ENCODE measurements at places on chromosomes 3 and 15.
A peak's percentile ranks its signal among the peaks of the same experiment; 100 is the strongest.

GRCh38 chr3:72408983-72409779 lies 439.1 kb downstream of the SHQ1 start:
- DNase-seq, result no peak

- no peak for DNase-seq
Observed at GRCh38 chr3:39135170-39135805, 18.1 kb downstream of the CSRNP1 start.

DNA sequence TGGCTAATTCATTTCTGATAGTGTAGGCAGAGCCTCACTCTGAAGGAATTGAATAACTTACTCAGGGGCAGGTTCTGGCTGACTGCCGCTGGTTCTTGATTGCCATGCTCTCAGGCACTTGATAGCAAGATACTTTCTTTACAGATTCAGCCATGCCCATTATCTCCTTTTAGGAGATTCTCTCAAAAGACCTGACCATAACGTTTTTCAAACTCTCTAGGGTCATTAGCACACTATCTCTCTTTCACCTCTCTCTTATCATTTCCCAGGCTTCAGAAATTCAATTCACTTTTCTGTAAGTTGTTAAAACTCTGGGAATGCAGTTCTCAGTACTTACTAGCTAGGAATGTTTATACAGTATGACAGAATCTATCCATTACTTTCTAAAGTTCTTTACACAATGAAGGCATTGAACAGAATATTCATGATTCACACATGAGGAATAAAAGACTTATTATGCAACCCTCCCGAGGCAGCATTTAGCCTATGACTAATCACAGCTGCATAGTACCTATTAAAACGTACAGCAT lies 850.3 kb upstream of the CADM2 start:
- DNase-seq, result no peak

DNA sequence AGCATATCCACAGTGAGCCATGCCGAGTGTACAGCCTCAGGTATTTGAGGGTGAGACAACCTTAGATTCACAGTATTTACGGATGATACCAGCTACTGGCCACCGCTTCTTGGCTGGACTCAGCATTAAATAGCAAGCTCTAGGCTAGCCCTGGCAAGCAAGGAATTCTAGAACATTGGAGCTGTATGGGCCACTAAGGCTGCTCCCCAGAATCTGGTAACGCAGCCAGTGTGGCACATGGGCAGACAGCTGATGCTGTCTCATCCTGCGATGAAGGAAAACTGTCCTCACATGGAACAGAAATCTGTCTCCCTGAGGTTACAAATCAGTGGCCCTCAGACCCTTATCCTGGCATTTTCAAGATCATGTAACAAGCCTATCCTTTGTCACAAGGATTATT lies 57.6 kb upstream of the RGMA start:
- DNase-seq, result no peak

GRCh38 chr15:89971592-89971997 lies 29.5 kb upstream of the ZNF710 start:
- peak; percentile 28 for DNase-seq

DNA sequence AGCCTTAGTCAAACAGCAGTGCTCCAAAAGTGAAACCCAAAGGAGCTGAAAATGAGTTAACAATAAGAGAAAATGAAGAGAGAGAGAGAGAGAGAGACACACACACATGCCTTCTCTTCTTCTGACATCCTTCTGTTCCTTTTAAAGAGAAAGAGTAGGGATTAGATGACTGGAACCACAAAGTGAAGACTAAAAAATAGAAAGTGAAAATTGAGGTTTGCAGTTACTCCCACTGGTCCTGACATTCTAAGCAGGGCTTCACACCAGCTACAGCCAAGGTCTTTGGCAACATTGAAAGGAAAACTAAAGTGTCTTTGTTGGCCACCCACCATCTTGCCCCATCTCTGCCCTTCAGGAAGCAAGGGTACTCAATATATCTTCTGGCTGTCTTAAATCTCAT lies 59.2 kb downstream of the USP50 start:
- no peak for DNase-seq

DNA sequence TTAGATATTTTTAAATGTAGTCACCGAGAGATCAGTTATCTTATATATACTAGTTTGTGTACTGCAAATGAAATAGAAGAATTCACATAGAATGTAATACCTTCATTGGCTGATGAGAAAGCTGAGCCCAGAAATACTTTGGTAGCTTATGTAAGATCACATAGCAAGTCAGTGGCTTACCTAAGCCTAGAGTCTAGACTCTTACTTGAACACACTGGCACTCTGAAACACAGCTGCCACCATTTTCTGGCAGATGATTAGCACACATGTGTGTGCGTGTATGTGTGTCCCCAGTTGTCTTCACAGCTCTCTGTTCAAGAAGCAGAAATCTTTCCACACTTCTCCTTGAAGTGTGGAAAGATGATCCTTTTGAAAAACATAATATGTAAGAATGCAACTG lies 124.3 kb downstream of the NEO1 start:
- no peak for DNase-seq

- DNase-seq, result no peak
Observed at GRCh38 chr3:15800780-15801179, 3.0 kb upstream of the ANKRD28 start.

- DNase-seq, result peak; percentile 65
Observed at GRCh38 chr15:84598250-84598649, 2.6 kb upstream of the ZSCAN2 start.

DNA sequence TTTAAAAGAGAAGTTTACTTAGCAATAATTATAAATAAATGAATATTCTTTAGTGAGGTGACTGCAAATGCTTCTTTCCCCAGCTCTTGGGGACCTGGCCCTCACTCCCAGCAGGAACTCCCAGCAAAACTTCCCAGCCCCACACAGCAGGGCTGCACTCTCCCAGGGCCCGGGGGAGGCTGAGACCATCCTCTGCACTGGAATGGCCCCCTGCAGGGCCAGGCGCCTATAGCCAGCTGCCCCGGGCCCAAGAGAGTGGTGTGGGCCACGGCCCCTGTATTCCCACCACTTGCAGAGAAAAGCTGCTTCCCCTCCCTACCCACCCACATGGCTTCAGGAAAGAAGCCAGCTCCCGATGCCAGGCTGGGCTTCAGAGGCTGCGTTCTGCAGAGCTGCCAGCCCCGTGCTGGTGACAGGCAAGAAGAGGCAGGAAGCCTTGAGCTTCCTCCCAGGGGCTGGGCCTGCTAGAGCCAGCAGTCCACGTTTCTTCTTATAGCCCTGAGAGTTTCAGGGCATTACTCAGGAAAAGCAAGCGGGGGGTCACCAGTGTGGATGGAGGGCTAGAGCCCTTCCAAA lies 20.0 kb downstream of the IDH2 start:
- DNase-seq, result no peak

DNA sequence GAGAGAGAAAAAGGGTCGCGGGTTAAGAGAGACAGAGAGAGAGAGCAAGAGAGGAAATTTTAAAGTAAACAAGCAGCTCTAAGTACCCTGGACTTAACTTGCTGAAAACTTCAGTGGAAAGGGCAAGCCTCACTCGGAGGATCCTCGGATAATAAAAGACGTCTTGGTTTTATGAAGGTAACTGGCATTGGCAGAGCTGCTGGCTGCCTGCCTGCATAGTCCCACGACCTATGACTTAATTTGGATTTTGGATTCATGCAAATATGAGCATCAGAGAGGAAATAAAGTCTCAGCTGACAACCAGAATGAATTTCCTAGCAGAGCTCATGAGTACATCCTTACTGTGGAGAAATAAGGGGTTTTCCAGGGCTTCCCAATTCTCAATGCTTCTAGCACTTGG lies 95.1 kb upstream of the PDZRN3 start:
- DNase-seq, result no peak

DNA sequence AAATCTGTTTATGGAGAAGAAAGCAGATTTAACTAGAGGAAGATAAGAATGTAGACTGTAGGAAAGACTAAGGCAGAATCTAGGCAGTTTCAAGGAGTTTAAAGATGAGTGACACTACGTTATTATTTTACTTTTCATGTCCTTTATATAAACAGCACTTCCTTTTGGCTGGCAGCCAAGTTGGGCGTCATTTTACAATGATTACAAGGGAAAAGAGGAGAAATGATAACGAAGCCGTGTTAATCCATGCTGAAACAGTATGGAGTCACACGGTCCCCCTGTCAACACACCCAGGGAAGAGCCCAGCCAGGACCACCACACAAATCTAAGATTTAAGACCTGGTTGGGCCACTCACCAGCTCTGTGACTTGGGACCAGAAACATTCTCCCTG lies 83.7 kb upstream of the NEO1 start:
- DNase-seq, result no peak

DNA sequence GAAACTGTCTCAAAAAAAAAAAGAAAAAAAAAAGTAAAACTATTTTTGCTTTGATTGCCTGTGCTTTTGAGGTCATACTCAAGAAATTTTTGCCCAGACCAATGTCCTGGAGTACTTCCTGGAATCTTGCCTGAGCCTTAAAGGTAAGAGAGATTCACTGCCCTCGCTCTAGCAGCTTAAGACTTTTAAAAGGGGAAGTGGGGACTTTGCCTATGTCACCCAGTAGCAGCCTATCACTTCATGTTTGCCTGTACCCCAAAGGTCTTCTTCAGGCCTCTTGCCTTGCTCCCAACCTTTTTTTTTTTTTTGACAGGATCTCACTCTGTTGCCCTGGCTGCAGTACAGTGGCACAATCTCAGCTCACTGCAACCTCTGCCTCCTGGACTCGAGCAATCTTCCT lies 18.9 kb upstream of the GOLGB1 start:
- no peak for DNase-seq

- no peak for DNase-seq
Observed at GRCh38 chr15:57696146-57696545, 10.4 kb upstream of the POLR2M start.

- DNase-seq, result no peak
Observed at GRCh38 chr3:12370758-12371157, 81.9 kb downstream of the PPARG start.

- no peak for DNase-seq
Observed at GRCh38 chr3:111639316-111639715, 44.2 kb upstream of the ZBED2 start.

GRCh38 chr3:39011191-39011736 lies 40.5 kb downstream of the SCN11A start:
- no peak for DNase-seq

- no peak for DNase-seq
Observed at GRCh38 chr15:45169608-45170480, 17.9 kb downstream of the SHF start.

DNA sequence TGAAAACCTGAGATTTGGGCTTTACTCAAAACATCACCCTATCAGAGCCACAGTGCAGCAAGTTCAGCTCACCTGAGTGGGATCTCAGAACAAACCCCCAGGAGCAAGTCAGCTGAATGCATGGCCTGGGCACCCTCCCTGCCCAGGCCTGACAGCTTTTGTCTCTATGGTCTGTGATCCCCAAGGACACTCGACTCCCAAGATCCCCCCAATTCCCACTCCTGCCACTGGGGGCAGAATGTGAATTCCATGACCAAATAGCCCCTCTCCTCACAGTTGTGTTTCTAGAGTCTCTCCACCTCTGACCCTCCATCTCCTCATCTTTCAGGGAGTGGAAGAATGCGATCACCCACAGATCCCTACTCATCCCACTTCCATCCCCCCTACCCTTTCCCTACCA lies 58.9 kb downstream of the ZNF445 start:
- no peak for DNase-seq

GRCh38 chr15:33209575-33210481 lies 15.3 kb upstream of the FMN1 start:
- DNase-seq, result no peak

DNA sequence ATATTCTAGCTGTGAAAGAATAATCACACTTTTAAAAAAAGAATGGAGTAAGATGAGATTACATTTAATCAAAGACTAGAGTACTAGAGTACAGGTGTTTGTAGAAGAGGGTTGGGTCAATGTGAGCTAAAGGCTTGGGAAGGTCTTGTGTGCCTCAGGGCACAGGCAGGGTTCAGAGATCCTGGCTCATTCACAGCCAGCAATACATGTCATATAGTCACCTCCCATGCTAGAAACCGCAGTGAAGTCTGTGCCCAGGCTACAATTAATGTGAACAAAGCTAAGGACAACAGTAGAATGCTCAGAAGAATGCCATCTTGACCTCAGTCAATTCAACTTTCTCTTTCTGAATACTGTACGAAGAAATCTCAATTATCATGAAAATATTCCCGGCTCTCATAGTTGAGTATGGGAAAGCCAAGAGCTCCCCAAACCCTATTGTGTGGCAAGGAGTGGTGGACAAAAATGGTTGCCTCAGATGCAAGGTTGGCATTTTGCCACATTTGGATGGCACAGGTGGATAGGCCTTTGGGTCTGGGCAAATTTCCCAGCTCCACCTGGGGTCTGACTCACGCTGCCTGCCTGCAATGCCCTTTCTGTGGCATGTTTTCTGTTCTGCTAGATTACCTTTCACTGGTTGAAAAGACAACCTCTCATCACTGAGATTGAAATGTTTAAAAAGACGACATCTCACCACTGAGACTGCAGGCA lies 70.2 kb downstream of the NMD3 start:
- no peak for DNase-seq

DNA sequence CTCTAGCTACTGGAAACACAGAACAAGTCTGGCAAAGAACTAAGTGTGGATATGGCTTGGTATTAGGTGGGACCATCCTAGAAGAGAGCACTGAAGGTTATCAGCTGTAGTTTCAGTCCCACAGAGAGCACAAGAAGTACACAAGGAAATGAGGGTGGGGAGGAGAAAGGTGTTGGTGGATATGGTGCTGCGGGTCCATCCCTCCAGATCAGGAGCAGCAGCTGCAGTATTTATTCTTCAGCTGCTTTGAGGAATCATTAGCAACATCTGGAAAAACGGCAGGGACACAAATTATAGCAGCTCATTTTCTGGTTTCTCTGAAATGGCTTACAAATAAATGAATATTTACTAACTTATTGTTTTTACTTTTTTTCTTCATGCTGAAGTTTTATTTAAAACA lies 29.0 kb downstream of the CD80 start:
- DNase-seq, result no peak

DNA sequence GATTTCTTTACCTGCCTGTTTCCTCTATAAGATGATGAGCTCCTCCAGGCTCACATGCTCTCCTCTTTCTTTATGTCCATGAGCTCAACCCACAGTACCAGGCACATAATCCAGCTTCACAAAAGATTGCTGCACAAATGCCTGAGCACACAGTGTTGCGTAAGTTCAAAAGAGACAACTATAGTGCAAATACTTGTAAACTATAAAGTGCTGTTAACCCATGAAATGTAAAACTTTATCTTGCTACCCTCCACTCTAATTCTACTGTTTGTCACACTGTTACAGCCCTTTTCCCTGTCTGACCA lies 101.0 kb upstream of the LPP start:
- no peak for DNase-seq
